ENCODE measurements at places on chromosomes 6 and 20.

- DNase-seq, result no peak
These were observed 266.3 kb downstream of the RFPL4B start for GRCh38 chr6:112613410-112613809.

DNA sequence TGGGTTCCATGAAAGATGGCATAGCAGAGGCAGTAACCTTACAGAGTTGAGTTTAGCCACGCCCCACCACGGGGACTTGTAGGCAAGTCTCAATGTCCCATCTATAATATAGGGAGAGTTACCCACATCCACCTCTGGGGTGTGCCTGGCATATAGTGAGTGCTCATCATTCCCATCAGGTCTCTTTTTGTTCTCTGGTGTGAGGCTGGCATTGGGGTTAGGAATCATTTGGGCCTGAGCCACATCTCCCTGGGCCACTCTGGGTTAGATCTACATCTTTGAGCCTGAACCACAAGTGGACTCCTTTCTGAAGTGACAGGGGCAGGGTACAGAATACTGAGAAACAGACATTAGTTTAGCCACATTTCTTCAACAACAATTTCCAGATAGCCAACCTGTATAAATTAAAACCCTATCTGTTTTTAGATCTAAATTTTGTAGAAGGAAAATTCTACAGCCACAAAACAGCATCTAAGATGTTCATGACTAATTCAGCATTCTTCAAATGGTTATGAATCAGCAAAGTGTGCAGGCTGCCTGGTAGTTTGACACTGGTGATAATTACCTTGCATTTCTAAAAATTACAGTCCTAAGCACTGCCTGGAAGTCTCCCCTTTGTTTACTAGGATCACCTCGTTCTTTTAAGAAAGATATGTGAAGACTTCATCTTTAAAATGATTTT is 20.1 kb downstream of the RNF24 start:
- no peak for DNase-seq

- no peak for DNase-seq
These were observed 98.9 kb upstream of the MAFB start for GRCh38 chr20:40787941-40788340.

- no peak for DNase-seq
These were observed 44.8 kb downstream of the STK4 start for GRCh38 chr20:45011108-45011526.

- no peak for DNase-seq
These were observed 280.4 kb upstream of the TAB2 start for GRCh38 chr6:149037051-149037671.

DNA sequence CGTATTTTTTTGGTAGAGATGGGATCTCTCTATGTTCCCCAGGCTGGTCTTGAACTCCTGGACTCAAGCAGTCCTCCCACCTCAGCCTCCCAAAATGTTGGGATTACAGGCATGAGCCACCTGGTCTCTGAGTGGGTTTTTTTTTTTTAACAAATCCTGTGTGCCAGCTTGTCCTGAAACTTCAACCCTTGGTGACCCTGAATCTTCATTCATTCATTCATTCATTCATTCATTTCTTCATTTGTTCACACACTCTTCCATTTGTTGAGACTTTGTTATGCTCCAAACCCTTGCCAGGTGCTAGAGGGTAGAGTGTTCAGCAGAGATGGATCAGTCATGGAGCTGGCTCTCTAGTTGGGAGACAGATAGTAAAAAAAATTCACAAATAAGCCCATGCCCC is 12.0 kb upstream of the VAPB start:
- no peak for DNase-seq

DNA sequence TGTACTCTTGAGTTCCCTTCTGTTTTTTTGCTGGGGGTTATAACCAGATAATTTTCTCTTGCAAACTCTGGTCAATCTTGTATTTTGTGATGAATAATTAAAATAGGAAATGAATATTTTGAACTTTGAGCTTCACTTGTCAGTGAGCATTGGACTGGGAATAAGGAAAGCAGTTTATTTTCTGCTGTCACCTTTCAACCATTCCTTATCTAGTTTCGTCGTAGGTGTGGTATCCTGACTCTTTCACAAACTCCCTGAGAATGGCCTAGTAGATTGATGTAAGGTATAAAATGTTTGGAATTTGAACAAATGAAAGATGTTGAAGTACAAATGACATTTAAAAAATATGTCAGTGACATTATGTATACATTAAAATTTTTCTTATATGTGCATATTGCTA is 98.0 kb downstream of the ZFAND3 start:
- no peak for DNase-seq

- no peak for DNase-seq
These were observed 78.4 kb downstream of the NOL4L start for GRCh38 chr20:32506721-32507120.

DNA sequence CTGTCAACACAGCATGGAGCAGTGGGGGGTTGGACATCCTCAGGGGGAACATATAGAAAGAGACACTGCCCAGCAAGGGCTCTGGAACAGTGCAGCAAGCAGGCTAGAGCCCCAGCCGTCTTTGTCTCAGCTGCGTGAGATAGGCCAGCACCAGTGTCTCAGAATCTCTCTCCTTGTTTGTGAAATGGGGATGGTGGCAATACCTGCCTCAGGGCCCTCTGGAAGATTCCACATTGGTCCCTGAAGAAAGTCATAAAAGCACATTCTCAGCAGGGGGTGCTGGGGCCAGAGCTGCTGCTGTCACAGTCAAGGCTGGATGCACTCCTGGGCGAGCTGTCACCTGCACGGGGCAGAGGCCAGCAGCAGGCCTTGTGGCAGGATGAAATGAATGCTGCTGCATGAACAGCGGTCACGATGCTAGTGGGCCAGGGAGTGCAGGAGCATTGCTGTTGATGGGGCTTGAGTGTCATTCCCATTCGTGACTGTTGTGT is 121.7 kb downstream of the SYCP2 start:
- no peak for DNase-seq

DNA sequence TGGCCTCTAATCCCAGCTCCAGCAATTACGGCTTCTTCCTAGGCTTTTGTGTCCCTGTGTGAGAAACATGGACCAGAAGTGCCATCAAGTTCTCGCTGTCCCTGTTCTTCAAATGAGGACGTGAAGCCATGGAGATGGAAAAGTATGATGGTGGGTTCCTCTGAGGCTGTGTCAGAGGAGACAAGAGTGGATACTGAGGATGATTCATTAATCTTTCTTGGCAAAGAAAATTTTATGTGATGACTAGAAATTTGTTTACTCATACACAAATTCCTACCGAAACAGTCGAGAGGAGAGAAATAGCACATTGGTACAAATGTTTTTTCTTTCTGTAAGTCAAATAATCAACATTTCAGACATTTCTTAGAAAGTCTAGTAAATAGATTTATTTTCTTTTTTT is 35.0 kb upstream of the PNRC1 start:
- no peak for DNase-seq

- no peak for DNase-seq
These were observed 15.4 kb upstream of the PREX1 start for GRCh38 chr20:48843057-48843806.

- no peak for DNase-seq
These were observed 3.9 kb upstream of the KIAA0408 start for GRCh38 chr6:127463056-127463455.

GRCh38 chr20:59448196-59448595 is 147.8 kb downstream of the EDN3 start:
- no peak for DNase-seq

DNA sequence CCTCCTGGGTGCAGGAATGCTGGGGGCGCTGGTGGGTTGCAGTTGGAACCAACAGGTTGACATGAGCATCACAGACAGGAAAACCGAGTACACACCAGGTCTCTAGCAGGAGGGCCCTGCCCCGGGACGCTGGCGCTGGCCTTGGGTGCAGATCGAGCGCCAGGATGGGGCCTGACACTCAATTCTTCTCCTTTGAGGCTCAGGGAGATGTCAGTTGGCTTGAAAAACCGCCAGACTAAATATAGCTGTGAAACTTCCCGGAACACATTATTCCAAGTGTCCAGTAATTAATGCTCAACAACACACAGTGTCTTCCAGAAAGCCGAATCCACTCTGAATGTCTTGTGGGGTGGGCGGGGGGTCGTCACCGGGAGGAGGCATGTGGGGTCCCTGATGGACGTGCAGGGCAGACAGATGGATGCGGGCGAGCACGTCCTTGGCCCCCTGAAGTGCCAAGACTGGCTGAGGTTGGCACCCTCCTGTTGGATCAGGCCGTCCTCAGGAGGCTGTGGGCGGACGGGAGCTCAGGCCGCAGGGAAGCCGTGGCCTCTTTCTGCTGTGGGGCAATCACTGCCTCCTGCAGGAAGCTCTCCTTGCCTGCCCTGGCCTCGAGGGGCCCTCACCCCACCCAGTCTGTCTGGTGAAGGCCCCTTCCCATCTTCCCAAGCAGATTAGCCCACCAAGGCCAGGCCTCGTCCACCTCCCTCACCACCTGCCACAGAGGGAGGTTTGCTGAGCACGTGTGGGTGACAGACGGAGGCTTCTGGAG is 19.4 kb upstream of the GATA5 start:
- DNase-seq, result no peak

GRCh38 chr6:16543521-16543920 is 217.7 kb downstream of the ATXN1 start:
- DNase-seq, result no peak

- DNase-seq, result no peak
These were observed 130.8 kb downstream of the SOBP start for GRCh38 chr6:107620732-107621131.

DNA sequence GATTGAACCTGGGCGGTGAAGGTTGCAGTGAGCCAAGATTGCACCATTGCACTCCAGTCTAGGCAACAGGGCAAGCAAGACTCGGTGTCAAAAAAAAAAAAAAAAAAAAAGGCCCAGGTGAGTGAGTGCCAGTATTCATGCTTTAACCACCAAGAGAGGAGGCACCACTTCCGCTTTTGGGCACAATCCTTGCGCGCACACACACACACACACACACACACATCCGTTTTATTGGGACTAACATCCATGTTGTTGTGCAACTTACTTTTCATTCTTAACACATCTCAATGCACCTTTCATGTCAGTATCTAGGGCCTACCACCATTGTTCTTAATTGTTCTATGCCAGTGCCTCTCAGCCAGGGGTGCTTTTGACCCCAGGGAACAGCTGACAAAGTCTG is 263.0 kb downstream of the CDC5L start:
- DNase-seq, result no peak

- no peak for DNase-seq
These were observed 51.6 kb upstream of the CHD6 start for GRCh38 chr20:41669708-41670263.

- no peak for DNase-seq
These were observed 145.6 kb upstream of the ID4 start for GRCh38 chr6:19691465-19692167.
